ENCODE measurements at places on chromosomes 2 and 18. TPM values are rescaled to one million over a fixed set of nuclear protein-coding genes. Genes with fewer than 3 reads are reported as not detected.

The B3GNT7 gene
- not detected for total RNA-seq

The TMEM37 gene
- total RNA-seq, result not detected

DNA sequence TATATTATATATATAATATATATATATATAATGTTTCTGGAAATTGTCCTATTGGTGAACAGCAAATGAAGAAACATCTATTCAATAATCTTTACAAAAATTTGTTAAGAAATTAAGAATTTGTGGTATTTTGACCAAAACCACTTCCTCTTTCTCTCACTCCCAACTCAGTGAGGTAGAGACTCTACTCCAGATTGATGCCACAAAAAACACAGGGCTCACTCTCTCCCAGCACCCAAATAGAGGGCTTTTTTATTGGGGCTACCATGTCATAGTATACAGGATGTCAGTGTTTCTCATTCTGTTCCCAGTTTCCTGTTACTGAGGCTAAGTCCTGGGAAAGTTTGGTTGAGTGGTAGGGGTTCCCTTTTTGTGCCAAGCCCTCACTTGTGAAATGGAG is 1155.4 kb downstream of the BCL11A start:
- H3K27me3 ChIP-seq, result no peaks in the 10 kb centered on the region
- no peaks in the 10 kb centered on the region for H3K36me3 ChIP-seq
- H3K4me1 ChIP-seq, result no peaks in the 10 kb centered on the region
- H3K4me3 ChIP-seq, result no peak overlapping the region
- DNase-seq, result no peak

GRCh38 chr2:56707218-56707617 is 523.4 kb downstream of the CCDC85A start:
- no peak for DNase-seq
- H3K27me3 ChIP-seq, result no peaks in the 10 kb centered on the region
- H3K36me3 ChIP-seq, result no peaks in the 10 kb centered on the region

DNA sequence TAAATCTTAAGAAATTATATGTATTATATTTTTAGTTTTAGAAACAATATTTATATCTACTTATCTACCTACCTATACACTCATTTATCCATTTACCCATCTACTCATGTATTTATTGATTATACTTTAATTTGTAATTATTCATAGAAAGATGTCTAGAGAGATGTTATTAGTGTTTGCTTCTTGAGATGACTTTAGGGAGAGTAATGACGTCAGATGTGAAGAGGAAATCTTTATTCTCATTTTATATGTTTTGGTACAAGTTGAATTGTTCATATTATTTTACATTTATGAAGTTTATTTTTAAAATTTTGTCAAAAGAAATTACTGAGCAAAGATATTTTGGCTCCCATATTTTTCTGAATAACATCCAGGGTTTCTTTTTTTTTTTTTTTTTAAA is 271.3 kb upstream of the SLC8A1 start:
- no peaks in the 10 kb centered on the region for H3K27me3 ChIP-seq
- no peaks in the 10 kb centered on the region for H3K4me1 ChIP-seq
- no peak overlapping the region for H3K27ac ChIP-seq
- H3K4me3 ChIP-seq, result no peak overlapping the region
- no peak for DNase-seq
- no peaks in the 10 kb centered on the region for H3K36me3 ChIP-seq

DNA sequence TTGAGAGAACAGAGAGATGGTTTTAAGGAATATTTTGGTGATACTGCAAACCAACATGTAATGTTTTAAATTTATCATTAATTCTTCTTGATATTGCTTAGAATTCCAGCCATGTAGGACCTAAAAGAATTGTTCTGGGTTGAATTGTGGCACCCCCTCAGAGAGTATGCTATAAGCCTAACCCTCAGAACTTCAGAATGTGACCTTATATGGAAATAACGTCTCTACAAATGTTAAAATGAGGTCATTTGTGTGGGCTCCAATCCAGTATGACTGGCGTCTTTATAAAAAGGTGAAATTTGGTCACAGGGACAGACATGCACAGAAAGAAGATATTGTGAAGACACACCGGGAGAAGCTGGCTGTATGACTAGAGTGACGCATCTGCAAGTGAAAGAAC is 193.6 kb downstream of the NRXN1 start:
- no peak overlapping the region for H3K27ac ChIP-seq
- H3K36me3 ChIP-seq, result no peaks in the 10 kb centered on the region
- no peak for DNase-seq
- no peaks in the 10 kb centered on the region for H3K27me3 ChIP-seq

DNA sequence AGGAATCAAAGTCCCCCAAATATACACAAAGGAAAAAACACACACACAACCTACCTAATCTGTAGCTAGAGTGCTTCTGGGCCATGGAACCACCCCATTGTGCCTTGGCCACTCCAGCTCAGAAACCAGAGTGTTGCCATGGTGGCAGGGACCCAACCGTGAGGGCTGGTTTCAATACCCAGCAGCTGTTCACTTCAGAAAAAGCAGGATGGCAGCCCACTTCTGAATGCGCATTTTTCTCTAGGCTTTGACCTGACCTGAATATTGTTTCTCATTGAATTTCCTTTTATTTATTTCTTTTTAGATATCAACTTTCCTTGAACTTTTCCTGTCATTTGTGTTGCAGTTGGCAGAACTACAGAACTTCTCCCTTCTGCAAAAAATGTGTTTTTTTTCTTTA is 43.0 kb upstream of the EHBP1 start:
- no peaks in the 10 kb centered on the region for H3K4me1 ChIP-seq
- DNase-seq, result no peak
- H3K27me3 ChIP-seq, result no peaks in the 10 kb centered on the region
- H3K36me3 ChIP-seq, result no peaks in the 10 kb centered on the region
- no peak overlapping the region for H3K4me3 ChIP-seq
- no peak overlapping the region for H3K27ac ChIP-seq

GRCh38 chr2:46981662-46982350 is 66.2 kb upstream of the MCFD2 start:
- no peak for DNase-seq
- H3K36me3 ChIP-seq, result peaks cover 46% of the 10 kb centered on the region

GRCh38 chr18:4276953-4277585 is 178.0 kb downstream of the DLGAP1 start:
- no peaks in the 10 kb centered on the region for H3K36me3 ChIP-seq
- no peaks in the 10 kb centered on the region for H3K4me1 ChIP-seq
- H3K27ac ChIP-seq, result no peak overlapping the region
- DNase-seq, result no peak
- H3K4me3 ChIP-seq, result no peak overlapping the region

All from activated CD4-positive, alpha-beta T cell treated with anti-CD3 and anti-CD28 coated beads, Interleukin-2, amount 10 ng/mL, durations not matched to agents 7 days and 5 days (primary cell).